Astrocyte of the cerebellum (primary cell): ENCODE measurements at places on chromosomes 6 and 20.

DNA sequence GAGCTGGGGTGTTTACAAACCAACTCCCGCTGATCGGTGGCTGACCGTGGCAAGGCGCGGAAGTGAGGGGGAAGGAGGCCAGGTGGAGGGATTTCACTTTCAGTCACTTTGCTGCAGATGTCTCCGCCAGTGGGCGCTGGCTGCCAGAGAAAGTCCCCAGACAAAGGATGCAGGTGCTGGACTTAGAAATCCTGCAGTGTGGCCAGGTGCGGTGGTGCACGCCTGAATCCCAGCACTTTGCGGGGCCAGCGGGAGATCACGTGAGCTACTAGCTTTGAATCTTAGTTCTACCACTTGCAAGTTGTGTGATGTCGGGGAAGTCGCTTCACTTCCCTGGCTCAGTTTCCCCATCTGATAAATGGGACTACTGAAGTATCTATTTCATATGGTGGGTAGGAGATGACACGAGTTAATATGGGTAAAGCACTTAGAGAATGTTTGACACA lies 180.4 kb downstream of the ZNF217 start:
- DNase-seq: no peak

- DNase-seq: no peak
These were observed 112.4 kb downstream of the TIAM2 start for GRCh38 chr6:155107432-155108069.

GRCh38 chr20:41279546-41280225 lies 37.8 kb downstream of the ZHX3 start:
- DNase-seq: no peak

DNA sequence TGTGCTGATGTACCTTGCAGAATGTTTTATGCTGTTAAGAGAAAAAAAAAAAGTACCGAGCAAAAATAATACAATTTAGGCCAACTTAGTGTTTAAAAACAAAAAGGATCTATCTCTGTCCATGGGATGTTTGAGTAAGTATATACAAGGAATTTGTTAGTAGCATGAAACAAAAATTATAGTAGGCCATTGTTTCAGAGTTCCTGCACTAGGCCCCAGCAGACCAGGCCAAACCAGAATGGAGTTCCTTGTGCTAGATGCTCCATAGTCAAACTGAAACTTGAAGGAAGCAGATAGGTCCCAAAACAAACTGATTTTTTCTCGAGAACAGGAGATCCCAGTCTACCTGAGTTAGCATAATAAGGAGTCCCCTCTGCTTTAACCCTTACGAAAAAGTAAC lies 72.5 kb downstream of the SNX9 start:
- DNase-seq: no peak

GRCh38 chr20:58586565-58587093 lies 64.5 kb upstream of the STX16 start:
- DNase-seq: no peak

- no peak for DNase-seq
These were observed 11.3 kb downstream of the LRP11 start for GRCh38 chr6:149852881-149853280.

DNA sequence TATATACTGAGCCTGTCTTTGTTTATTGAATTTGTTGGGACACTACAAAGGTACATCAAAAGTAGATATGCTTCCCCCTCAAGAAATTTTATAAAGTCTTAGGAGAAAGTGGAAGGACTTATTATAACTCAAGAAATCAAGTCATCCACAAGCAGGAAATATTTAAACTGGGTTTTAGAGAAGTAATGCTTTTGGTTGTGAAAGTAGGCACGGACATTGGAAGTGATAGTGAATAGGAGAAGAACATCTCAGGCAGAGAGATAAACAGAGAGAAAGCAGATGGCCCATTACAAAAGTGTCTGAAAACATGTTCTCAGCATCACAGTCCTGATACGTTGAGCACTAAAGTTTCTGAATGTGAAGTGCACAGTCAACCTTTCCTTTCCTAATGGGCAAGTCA lies 415.6 kb upstream of the RNF217 start:
- no peak for DNase-seq
